ENCODE measurements at places on chromosomes 1 and 21.

DNA sequence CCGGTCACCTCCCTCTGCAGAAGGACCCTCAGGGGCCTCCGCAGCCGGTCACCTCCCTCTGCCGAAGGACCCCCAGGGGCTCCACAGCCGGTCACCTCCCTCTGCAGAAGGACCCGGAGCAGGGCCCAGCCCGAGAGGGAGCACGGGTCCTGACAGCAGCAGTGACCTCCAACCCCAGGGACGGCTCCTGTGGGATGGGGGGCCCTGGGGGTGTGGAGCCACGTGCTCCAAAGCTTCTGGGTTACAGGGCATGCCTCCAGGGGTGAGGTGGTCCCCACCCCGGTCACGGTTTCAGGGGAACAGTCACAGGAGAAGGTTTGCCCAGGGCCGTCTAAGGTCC, 40.3 kb downstream of the SLC19A1 start:
- no peak for DNase-seq

DNA sequence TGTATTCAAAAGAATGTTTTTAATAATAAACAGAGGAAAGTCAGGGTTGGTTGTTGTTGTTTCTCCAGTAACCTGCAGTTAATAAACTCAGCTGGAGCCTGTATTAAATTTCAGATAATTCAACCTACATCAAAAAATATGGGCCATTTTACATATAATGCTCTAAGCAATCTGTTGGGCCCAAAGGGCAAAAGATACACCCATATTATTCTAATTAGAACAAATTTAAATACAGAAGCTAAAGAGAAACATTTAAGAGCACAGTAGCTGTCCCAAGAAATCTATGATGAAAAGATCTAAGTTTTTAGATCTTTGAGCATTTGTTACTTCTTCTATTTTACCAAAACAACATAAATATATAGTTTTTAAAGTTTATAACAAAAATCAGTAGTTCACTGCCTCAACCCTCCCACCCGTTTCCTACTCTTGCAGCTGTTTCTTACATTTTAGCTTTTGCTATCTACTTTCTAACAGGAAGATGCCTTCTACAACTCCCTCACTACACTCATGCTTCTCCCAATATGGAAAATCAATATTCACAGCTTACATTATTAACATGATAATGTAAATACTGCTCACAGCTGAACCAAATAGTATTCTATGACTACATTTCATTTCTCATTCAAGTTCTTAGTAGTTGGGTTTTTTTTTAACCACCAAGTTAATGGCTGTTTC, 94.9 kb upstream of the LBR start:
- DNase-seq, result no peak

GRCh38 chr1:228977307-228977706, 242.0 kb downstream of the RHOU start:
- DNase-seq, result no peak

- DNase-seq, result no peak
These were observed 88.1 kb downstream of the COP1 start for GRCh38 chr1:176118985-176119384.

GRCh38 chr1:35443768-35444518, 113.3 kb downstream of the KIAA0319L start:
- no peak for DNase-seq

All from stimulated activated CD4-positive, alpha-beta T cell treated with anti-CD3 and anti-CD28 coated beads, Interleukin-15, amount 100 ng/mL, for 1 hour (primary cell).